Stimulated activated CD8-positive, alpha-beta memory T cell treated with anti-CD3 and anti-CD28 coated beads, Interleukin-4, amount 100 ng/mL, for 4 hours (primary cell): ENCODE measurements at places on chromosomes 6 and 20.

- no peak for DNase-seq
These were observed 140.8 kb upstream of the RIMS1 start for GRCh38 chr6:71745525-71745924.

DNA sequence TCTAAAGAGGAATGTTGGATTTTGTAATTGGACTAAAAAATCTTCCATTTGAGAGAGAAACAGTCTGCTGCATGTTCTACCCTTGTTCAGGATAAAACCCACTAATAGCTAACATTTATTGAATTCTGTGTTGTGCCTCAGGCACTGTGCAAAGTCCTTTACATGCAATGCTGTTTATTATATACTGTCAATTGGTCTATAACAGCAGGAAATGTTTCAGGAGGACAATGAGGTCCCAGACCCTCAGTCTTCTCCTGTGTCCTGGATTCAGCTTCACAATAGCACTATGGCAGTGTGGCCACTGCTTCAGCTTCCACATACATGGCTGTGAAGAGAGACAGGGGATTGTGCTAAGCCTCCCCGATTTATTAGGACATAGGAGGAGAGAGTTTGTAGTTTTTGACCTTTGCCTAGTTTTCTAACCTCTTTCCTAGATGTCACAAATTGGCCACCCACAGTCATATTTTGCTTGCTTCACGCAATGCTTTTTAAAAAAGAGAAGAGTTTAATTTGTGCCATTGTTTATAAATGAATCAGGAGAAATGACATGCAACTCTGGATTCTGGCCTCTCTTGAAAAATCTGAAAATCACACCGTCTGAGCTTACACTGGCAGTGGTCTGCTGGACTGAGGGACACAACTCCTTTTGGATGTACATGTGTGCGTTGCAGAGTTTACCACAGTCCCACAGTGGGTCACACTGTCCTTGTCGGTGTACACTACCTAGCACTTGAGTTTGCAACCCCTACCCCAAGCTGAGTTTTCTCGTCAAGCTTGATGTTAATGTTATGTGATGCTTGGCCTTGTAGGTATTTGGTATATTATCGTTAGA lies 11.3 kb downstream of the PTPN1 start:
- DNase-seq, result no peak

GRCh38 chr6:50663806-50664205 lies 49.5 kb upstream of the TFAP2D start:
- DNase-seq, result no peak

DNA sequence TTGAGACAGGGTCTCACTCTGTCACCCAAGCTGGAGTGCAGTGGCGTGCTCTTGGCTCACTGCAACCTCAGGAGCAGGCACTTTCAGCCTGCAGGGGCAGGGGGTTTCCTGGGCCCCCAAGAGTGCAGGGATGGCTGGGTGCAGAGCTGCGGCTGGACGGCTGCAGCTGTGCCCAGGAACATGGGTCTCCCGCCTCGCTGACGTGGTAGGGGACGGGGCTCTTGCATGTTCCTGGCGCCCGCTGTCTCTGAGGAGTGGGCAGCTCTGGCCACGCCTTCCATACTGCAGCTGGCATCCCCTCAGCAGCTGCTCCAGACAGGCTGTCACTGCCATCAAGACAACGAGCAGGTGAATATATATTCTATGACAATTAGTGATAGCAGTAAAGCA lies 2.2 kb upstream of the DEK start:
- no peak for DNase-seq

GRCh38 chr6:4606821-4607704 lies 169.1 kb upstream of the CDYL start:
- no peak for DNase-seq

- DNase-seq, result no peak
These were observed 20.6 kb upstream of the ARHGAP18 start for GRCh38 chr6:129730477-129731165.

GRCh38 chr6:137286368-137286767 lies 67.2 kb upstream of the IFNGR1 start:
- no peak for DNase-seq

DNA sequence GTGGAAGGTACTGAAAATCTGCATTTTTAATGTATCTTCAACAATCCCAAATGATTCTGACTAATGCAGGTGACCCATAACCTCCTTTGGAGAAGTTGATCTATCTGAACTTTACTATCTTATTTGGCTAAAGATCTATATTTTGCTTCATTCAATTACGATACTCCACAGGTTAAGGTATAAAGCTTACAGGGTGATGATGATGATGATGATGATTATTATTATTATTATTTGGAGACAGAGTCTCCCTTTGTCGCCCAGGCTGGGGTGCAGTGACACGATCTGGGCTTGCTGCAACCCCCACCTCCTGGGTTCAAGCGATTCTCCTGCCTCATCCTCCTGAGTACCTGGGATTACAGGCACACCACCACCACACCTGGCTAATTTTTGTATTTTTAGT lies 13.1 kb downstream of the TOP1 start:
- no peak for DNase-seq

DNA sequence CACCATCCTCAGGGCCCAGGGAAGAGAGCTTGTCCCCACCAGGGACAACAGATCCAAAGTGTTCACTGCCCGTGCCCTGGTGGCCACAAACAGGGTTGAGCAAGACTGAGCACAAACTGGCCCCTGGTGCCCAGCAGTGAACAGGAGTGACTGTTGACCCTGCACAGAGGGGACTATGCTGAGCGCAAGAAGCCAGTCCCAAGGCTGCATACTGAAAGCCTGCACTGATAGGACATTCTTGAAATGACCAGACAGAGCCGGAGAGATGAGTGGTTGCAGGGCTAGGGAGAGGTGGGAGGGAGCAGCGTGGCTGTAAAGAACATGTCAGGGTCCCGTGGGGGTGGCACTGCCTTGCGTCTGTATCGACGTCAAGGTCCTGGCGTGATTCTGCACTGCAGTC lies 2.9 kb upstream of the FNDC11 start:
- no peak for DNase-seq

- no peak for DNase-seq
These were observed 28.1 kb downstream of the LMBRD1 start for GRCh38 chr6:69768664-69769063.

- no peak for DNase-seq
These were observed 7.3 kb upstream of the GFRA4 start for GRCh38 chr20:3670511-3670910.

GRCh38 chr6:122405417-122405816 lies 6.0 kb downstream of the HSF2 start:
- DNase-seq, result no peak

DNA sequence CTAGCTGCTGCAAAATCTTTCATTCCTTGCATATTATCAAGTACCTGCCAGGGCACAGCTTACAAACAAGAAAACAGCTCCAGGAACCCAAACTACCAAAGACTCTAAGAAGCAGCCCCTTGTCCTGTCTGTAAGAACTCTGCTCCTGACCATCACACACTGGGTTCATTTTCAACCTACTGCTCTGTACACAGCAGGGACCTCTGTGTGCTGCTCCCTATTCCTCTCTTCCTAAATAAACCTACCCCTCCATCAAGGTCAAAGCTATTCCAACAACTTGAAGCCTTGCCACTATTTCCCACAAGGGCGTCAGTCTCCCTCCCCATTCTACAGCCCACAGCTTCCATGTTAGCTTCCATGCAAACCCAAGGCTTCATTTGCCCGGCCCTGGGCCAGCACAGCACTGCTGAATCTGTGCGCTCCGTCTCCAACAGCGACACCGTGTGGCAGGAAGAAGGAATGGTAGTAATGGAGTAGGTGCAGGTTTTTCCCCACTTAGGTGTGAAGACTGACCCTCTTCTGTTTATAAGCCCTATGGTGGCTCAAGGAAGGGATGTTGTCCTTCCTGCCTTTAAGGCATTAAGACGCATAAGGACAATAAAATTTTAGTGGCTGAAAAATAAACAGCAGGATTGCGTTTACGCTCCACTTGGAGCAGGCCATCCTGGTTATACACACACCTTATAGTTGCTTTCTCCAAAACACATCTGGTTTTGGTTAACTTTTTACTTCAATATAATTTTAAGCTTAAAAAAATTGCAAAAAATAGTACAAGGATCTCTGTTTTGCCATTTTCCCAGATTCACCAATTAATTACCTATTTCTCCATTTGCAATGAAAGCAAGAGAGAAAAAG lies 115.2 kb upstream of the NXT1 start:
- DNase-seq, result no peak

GRCh38 chr6:159030168-159030567 lies 14.6 kb downstream of the TAGAP start:
- no peak for DNase-seq

DNA sequence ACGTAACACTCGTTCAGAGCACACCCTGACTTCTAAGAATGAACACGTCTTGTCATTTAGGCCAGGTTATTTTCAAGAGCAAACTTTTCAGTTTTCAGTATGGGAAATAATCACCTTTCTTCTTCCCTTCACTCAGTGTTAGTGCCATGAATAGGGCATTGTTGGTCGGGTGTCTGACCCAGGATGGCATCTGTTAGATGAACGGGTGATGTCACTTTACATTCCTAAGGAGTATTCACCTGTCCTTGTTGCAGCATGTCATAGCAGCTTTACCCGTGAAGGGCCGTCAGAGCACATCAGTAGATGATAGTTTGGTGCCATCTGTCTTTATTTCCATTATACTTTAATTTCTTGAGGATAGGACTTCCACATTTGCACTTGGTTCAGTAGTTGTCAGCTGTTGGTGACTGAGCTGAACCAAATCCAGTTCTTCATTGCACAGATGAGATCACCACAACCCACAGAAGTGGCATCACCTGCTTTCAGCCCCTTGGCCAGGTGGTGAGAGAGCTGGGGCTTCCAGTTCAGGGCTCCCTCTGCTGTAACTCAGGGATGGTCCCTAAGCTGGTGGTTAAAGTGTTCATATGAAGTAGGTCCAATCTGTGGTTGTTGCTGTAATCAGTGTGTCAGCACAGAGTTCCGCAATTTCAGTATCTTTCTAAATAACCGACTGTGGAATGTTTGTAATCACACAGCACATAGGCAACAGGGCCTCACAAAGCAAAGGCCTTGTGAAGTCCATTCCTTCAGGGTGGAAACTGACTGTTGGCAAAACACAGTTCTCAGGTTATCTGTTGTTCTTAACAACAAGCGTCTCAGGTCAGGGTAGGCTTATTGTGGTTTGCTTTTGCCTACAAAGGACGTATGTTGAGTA lies 68.2 kb downstream of the FAM120B start:
- DNase-seq, result no peak

DNA sequence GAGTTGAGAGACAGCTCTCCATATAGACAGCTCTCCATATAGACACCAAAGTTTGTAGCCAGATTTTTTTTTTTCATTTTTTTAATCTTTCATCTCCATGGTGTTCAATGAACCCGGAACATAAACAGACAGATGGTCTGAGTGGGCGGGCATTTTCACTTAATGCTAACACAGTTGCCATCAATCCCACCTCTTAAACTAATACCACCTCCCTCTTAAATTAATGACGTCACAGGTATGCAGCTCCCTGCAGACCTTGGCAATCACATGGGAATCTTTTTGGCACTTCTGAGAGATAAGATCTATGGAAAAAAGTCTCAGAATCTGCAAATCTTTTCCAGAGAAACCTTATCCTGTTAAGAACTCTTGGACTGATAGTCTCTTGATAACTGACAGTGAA lies 43.2 kb downstream of the PFDN4 start:
- no peak for DNase-seq

DNA sequence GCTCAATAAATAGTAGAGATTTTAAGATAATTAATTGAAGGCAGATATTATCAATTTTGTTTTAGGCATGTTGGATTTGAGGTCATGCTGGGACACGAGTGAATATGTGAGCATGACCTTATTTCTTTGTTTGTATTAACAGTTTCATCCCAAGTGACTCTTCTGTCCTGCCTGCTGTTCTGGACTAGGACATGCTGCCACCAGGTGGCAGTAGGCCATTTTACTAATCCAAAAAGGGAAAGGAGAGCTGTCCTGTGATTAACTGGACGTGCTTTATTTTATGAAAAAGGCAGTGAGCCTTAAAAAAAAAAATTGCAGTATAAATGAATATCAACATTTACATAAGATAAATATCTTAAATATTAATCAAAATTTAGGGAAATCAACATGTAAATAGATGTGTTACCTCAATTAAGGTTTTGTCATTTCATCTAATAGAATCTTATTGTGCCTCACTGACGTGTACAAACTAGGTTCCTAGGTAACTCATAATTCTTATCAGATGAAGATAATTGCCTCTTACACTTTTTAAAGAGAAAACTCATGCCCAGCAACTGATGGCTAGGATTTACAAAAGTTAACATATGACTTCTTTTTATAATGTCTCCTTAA lies 49.8 kb downstream of the FRK start:
- DNase-seq, result no peak

DNA sequence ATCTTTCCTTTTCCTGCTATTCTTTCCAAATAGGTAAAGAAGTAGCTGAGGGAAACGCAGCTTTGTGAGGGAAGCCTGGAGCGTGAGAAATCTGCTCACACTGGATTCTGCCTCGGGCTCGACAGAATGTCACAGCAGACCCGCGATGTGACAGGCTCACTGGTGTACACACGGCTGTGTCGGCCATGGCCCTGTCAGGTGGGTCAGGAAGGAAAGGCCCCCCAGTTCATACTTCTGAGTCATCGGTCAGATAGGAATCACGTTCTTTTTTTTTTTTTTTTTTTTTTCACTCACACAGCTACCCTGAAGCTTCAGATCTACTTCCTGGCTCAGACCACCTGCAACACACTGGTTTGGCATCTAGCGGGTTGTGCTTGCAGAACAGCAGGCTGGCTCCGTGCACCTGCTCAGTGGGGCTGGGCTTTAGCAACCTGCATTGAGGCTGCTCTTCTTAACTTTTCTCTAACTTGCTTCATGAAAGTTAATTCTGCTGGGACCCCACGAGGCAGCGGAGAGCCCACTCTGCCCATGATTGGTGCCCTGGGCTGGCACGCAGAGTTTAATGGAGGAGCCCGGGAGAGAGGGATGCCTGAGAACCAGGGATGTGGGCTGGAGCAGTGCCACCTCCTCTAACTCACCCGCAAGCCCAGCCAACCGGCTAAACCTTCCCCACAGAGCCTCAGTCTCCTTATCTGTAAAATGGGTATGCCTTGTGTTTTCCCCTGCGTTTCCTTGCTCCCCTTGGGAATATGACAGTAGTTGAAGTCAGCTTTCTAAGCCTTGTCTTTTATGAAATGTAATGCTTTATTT lies 61.5 kb upstream of the FNDC1 start:
- peak; percentile 30 for DNase-seq

DNA sequence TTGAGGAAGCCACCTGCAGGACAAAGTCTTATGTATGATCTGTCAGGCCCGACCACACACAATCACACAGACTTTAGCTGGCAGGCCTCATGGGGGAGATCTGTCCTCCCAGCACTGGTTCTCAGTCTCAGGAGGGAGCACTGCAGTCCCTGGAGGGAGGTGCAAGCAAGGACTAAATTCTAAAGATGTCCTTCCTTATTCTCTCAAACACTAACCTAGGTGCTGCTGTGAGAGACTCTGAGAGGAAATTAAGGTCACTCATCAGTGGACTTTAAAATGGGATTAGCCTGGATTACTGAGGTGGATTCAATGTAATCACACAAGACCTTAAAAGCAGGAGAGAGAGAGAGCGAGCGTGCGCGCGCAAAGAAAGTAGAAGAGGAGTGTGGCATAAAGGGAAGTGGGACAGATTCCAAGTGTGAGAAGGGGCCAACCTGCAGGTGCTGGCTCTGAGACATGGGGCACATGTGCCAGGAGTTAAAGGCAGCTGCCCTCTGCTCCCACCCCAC lies 14.3 kb downstream of the GLO1 start:
- no peak for DNase-seq
